Activated effector memory CD4-positive, alpha-beta T cell treated with Interleukin-2 at 50 U/mL for 16 hours (primary cell): ENCODE measurements at places on chromosomes 3 and 15.

- DNase-seq, result no peak
Observed at GRCh38 chr3:6654670-6655069, 206.2 kb upstream of the GRM7 start.

GRCh38 chr15:78101423-78102105 is 9.2 kb downstream of the SH2D7 start:
- DNase-seq, result no peak

GRCh38 chr15:59873644-59874272 is 130.4 kb upstream of the FOXB1 start:
- no peak for DNase-seq

DNA sequence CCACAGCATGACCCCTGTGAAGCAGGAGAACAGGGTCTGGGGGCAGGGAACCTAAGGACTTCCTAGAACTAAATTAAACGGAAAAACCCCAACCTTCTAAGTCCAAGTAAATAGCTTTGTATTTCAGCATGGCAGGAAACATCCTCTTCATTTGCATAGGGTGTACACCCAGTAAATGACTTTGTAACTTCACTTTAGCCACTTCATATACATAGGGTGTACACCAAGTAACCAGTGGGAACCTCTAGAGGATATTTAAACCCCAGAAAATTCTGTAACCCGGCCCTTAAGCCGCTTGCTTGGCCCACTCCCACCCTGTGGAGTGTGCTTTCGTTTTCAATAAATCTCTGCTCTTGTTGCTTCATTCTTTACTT is 41.8 kb downstream of the FSD2 start:
- DNase-seq, result no peak
